Astrocyte (in vitro differentiated cells and primary cell): ENCODE measurements at places on chromosomes 4 and X. TPM values are rescaled to one million over a fixed set of nuclear protein-coding genes. Genes with fewer than 3 reads are reported as not detected.

The TCEAL9 gene
- 69.0 and 70.5 TPM in 2 replicates for total RNA-seq

The GLUD2 gene
- 0.53 and 0.66 TPM in 2 replicates for total RNA-seq

The PRSS12 gene
- 2.1 and 4.1 TPM in 2 replicates for total RNA-seq

GRCh38 chr4:26992657-26993361, 132.2 kb downstream of the STIM2 start:
- peaks cover 14% of the 10 kb centered on the region for H3K4me1 ChIP-seq
- no peaks in the 10 kb centered on the region for H3K36me3 ChIP-seq
- peak overlapping the region; percentile 56 for H3K27ac ChIP-seq
- peak; percentile 94 for DNase-seq

DNA sequence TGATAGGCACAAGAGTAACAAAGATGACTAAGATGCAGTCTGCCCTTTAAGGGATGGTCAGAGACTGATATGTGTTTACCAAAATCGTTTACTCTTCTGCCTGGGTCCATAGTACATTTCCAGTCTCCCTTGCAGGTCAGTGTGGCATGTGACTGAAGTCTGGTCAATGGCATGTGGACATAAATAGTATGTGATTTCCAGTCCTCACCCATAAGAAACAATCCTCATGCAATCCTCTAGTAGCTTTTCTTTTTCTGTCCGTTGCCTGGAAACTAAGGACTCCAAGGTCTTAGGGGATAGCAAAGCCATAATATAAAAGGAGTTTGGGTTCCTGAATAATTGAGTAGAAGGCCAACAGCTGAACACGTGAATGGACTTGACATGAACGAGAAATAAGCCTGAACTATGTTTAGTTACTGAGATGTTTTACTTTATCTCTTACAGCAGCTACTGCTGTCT, 1.1 kb downstream of the SLC9B2 start:
- H3K36me3 ChIP-seq, result peaks cover 4% of the 10 kb centered on the region
- peaks cover 12% of the 10 kb centered on the region for H3K4me1 ChIP-seq
- H3K4me3 ChIP-seq, result peak overlapping the region; percentile 82
- H3K27ac ChIP-seq, result peak overlapping the region; percentile 81

DNA sequence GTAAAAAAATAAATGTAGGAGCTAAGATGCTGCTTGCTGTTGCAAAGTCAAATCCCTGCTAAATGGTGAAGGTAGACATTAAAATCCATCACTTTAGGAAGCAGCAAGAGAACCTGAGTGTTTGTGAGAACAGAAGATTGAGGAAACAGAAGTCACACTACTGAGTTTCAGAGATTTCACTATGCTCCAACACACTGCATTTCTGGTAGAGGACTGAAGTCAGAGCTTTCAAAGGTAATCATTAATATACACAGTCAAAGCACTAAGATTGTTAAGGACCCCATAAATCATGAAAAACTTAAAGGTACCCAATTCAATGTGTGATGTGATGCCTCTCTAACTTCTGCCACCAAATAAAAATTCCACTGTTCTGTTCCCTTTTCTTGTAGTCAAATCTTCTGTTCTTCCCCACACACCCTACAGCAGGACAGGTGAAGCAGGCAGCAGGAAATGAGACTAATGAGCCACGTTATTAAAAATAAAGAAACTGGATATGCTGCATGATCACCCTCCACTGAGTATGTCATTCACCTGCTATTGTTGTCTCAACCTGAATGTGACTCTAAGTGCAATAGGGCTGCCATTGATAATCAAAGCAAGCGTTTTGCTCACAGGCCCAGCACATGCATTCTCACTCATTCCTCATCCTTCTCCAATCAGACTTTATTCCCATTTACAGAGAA, 28.9 kb upstream of the APELA start:
- no peaks in the 10 kb centered on the region for H3K36me3 ChIP-seq
- no peak overlapping the region for H3K27ac ChIP-seq
- no peaks in the 10 kb centered on the region for H3K4me1 ChIP-seq
- DNase-seq, result no peak
- no peak overlapping the region for H3K4me3 ChIP-seq

- H3K4me1 ChIP-seq, result peaks cover 3% of the 10 kb centered on the region
- H3K27ac ChIP-seq, result no peak overlapping the region
- H3K4me3 ChIP-seq, result no peak overlapping the region
- H3K36me3 ChIP-seq, result no peaks in the 10 kb centered on the region
Measured at GRCh38 chrX:31606771-31607170, 534.9 kb upstream of the FTHL17 start.

DNA sequence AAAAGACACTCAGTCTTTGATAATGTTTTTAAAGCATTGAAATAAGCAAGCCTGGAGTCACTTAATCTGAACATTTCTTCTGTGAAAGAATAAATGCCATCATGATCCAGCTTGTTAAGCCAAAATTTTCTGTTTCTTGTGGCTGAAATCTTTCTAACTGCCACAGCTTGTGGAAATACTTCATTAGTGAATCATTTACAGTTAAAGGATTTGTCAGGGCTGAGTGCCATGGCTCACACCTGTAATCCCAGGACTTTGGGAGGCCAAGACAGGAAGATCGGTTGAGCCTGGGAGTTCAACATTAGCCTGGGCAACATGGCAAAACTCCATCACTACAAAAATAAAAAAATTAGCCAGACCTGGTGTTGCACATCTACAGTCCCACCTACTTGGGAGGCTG, 93.3 kb upstream of the PDE5A start:
- DNase-seq, result peak; percentile 55
- H3K36me3 ChIP-seq, result no peaks in the 10 kb centered on the region
- peaks cover 12% of the 10 kb centered on the region for H3K4me1 ChIP-seq
- H3K4me3 ChIP-seq, result no peak overlapping the region
- no peak overlapping the region for H3K27ac ChIP-seq
- H3K27me3 ChIP-seq, result no peaks in the 10 kb centered on the region

DNA sequence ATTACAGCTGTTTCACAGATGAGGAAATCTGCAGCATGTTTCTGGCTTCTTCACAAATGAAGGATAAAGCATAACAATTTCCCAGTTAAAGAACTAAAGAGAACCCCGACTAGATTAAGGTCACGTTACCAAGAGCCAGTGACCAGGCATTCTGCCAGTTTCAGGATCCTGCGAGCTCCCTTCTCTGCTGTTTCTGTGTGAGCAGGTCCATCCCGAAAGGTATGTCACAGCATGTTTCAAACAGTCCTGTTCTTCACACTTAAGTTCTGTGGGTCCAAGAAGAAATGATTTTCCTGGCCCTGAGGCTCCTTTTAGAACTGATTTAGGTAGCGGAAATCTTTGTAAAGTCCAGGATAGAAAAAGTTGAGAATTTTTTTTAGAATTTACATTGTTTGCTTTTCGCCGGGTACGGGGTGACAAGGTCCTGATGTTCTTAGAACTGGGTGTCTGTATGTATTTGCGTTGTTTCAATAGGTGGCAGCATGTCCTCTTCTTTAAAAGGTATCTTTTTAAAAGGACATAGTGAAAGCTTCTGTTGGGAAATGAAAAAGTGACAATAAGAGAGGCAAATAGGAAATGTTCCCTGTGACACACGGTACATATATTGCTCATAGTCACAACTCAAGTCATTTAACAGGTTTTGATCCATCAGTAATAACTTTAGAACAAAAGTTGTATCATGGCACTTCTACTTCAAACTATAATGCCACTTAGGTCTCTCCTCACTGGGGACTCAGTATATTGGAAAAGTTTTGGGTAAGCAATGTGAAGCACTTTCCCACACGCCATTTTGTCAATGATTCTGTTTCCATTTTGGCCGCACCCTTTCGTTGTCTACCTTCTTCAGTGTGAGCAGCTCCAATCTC, 18.4 kb downstream of the IL21 start:
- DNase-seq, result no peak
- no peak overlapping the region for H3K27ac ChIP-seq
- H3K27me3 ChIP-seq, result peaks cover 4% of the 10 kb centered on the region
- no peaks in the 10 kb centered on the region for H3K36me3 ChIP-seq
- H3K4me1 ChIP-seq, result no peaks in the 10 kb centered on the region
- H3K4me3 ChIP-seq, result no peak overlapping the region

DNA sequence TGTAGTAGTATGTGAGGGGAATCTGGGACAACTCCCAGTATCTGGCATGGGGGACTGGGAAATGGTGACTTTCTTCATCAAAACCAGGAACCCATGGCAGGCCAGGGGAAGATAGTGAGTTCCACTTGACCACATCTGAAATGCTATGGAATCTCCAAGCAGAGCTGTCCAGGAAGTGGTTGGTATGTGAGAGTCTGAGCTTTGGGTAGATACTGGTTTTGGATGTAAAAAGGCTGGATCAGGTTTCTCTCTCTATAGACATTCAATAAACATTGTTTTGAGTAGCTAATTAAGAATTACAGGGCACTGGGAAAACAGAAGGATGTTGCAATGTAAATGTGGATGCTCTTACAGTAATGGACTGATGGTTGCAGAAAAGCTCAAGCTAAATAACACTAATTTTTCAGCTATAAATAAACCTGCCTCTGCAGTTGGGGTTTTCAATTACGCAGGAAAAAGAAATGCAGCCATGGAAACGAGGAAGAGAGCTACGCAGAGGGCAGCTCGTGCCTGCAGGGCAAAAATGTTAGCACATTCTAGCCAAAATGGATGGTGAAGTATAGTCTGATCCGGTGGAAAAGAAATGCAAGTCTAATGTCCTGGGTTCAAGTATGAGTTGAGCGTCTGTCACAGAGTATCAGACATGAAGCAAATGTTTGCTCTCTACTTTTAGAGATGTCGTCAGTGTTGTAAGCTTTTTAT, 13.4 kb upstream of the CHRNA9 start:
- H3K4me1 ChIP-seq, result peaks cover 17% of the 10 kb centered on the region
- H3K27ac ChIP-seq, result peak overlapping the region; percentile 31
- no peaks in the 10 kb centered on the region for H3K27me3 ChIP-seq
- H3K36me3 ChIP-seq, result no peaks in the 10 kb centered on the region

DNA sequence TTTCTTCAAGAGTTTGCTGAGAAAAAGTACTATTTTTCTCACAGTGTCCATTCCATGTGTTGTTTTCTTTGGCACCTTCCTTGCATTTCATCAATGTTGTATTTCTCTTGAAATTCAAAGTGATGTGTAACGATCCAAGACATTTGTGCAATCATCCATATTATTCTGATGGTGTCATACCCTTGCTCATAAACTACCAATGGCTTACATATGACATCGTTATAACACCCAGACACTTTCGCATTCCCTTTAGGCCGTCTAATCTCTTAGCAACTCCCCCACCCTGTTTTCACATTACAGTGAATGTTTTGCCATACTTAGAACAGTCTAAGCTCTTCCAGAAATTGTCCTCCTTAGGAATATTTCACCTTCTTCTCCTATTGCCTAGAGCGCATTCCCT, 1779.0 kb downstream of the PCDH7 start:
- peak overlapping the region; percentile 78 for H3K27ac ChIP-seq
- H3K4me3 ChIP-seq, result no peak overlapping the region
- H3K36me3 ChIP-seq, result no peaks in the 10 kb centered on the region
- peak; percentile 61 for DNase-seq
- H3K27me3 ChIP-seq, result no peaks in the 10 kb centered on the region

- DNase-seq, result no peak
- no peaks in the 10 kb centered on the region for H3K27me3 ChIP-seq
- no peaks in the 10 kb centered on the region for H3K4me1 ChIP-seq
- no peak overlapping the region for H3K4me3 ChIP-seq
- H3K36me3 ChIP-seq, result peaks cover 4% of the 10 kb centered on the region
Measured at GRCh38 chrX:129549124-129549523, 9.1 kb downstream of the OCRL start.

DNA sequence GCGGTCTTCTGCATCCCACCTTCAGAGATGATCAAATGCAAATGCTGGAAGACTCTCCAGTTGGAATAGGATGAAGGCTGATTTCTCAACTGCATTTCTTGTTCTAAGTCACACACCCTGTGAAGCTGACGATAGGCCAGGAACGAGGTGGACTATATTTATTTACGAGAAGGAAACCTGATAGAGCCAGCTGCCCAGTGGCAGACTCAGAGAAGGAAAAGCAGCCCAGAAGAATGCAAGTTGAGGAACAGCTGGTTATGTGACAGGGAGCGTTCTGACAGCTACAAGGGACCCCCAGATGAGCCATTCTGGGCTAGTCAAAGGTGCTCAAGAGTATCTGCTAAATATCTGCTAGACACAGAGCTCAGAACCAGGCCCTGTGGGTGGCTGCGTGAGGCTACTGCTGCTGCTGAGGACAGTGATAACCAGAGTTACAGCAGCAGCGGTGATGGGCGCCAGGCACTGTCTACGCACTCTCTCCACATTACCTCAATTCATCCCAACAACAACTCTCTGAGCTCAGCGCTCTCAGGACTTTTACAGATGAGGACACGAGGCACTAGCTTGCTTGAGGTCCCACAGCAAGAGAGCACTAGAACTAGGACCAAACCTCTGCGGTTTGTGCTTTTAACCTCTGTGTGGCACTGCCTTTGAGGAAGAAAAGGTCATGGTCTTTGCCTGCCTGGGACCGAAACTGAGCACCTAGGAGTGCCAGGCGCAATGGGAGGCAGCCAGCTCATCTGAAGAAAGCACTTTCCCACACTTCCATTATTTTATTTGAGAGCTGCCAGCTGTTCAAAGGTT, 69.0 kb downstream of the GATB start:
- H3K4me3 ChIP-seq, result no peak overlapping the region
- no peaks in the 10 kb centered on the region for H3K27me3 ChIP-seq
- no peaks in the 10 kb centered on the region for H3K36me3 ChIP-seq
- no peak overlapping the region for H3K27ac ChIP-seq

DNA sequence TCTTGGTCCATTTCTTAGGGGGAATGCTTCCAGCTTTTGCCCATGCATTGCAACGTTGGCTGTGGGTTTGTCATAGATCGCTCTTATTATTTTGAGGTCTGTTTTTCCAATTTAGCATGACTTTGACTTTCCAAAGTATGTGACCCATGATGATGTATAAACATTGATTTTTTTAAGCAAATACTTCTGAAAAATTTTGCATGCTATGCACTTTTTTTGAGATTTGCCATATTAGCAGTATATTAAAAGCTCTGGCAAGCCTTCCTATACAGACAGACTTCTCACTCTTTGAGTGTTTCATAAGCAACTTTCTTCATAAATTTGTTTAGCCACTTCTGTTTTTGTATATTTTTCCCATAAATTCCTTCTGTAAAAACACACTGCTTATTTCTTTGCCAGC, 746.4 kb upstream of the LCORL start:
- H3K4me1 ChIP-seq, result no peaks in the 10 kb centered on the region
- no peak overlapping the region for H3K4me3 ChIP-seq
- no peaks in the 10 kb centered on the region for H3K36me3 ChIP-seq
- H3K27ac ChIP-seq, result no peak overlapping the region

GRCh38 chrX:101079736-101080270, 1.1 kb downstream of the TMEM35A start:
- H3K4me3 ChIP-seq, result peak overlapping the region; percentile 69
- H3K36me3 ChIP-seq, result no peaks in the 10 kb centered on the region
- no peaks in the 10 kb centered on the region for H3K27me3 ChIP-seq
- DNase-seq, result no peak

- H3K27ac ChIP-seq, result no peak overlapping the region
- no peaks in the 10 kb centered on the region for H3K4me1 ChIP-seq
- peaks cover 7% of the 10 kb centered on the region for H3K36me3 ChIP-seq
- no peaks in the 10 kb centered on the region for H3K27me3 ChIP-seq
- no peak overlapping the region for H3K4me3 ChIP-seq
Measured at GRCh38 chrX:24081661-24082154, 27.0 kb downstream of the EIF2S3 start.

- peak overlapping the region; percentile 42 for H3K27ac ChIP-seq
- H3K36me3 ChIP-seq, result no peaks in the 10 kb centered on the region
- H3K27me3 ChIP-seq, result no peaks in the 10 kb centered on the region
- DNase-seq, result peak; percentile 75
Measured at GRCh38 chrX:13087322-13088155, 43.1 kb upstream of the FAM9C start.
